ENCODE measurements at places on chromosomes 11 and 22. TPM values are rescaled to one million over a fixed set of nuclear protein-coding genes. Genes with fewer than 3 reads are reported as not detected.

DNA sequence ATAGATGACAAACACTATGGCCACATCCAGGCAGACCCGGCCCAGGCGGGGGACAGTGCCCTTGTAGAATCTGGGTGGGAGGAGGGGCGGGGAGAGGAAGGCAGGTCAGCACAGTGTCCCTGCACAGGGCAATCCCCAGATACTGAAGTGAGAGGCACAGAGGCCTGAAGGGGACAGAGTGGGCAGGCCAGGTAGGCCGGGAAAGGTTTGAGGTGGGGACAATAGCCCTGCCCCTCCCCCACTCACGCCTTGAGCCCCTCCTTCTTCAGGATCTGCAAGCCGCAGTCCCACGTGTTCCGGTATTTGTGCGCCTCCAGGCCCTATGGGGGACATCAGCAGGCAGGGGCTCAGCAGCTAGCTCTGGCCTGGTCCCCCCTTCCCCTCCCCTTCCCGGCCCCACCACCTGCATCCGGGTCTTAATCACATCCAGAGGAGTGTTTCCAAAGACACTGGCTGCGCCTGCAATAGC, 2.3 kb downstream of the SLC25A1 start:
- H3K27ac ChIP-seq = no peak overlapping the region
- no peak overlapping the region for H3K4me3 ChIP-seq
- no peaks in the 10 kb centered on the region for H3K27me3 ChIP-seq
- no peaks in the 10 kb centered on the region for H3K36me3 ChIP-seq

Gene VPREB3
- total RNA-seq = not detected

Gene KCNK7
- not detected for total RNA-seq

DNA sequence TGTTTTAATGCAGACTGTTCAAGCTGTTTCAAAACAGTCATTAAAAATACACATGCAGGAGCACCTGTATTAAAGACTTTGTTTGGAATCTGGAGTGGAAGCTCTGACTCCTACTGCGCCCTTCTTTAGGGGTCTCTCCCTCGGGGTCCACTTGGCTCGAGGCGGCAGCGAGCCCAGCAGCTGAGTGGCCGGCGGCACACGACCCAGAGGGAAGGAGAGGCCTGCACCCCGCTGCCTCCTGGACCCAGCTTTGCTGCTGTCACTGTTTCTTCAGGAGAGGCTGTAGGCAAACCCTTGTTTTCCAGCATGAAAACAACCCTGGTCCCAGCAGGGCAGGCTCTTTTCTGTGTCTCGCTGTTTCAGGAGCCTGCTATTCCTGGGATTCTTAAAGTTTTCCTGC, 29.2 kb downstream of the MUC6 start:
- DNase-seq = no peak
- peaks cover 94% of the 10 kb centered on the region for H3K36me3 ChIP-seq
- no peaks in the 10 kb centered on the region for H3K27me3 ChIP-seq
- H3K4me3 ChIP-seq = no peak overlapping the region

- no peaks in the 10 kb centered on the region for H3K27me3 ChIP-seq
- peak; percentile 65 for DNase-seq
- H3K36me3 ChIP-seq = peaks cover 55% of the 10 kb centered on the region
- H3K4me1 ChIP-seq = peaks cover 34% of the 10 kb centered on the region
Measured at GRCh38 chr11:45182902-45183301, 36.5 kb downstream of the PRDM11 start.

DNA sequence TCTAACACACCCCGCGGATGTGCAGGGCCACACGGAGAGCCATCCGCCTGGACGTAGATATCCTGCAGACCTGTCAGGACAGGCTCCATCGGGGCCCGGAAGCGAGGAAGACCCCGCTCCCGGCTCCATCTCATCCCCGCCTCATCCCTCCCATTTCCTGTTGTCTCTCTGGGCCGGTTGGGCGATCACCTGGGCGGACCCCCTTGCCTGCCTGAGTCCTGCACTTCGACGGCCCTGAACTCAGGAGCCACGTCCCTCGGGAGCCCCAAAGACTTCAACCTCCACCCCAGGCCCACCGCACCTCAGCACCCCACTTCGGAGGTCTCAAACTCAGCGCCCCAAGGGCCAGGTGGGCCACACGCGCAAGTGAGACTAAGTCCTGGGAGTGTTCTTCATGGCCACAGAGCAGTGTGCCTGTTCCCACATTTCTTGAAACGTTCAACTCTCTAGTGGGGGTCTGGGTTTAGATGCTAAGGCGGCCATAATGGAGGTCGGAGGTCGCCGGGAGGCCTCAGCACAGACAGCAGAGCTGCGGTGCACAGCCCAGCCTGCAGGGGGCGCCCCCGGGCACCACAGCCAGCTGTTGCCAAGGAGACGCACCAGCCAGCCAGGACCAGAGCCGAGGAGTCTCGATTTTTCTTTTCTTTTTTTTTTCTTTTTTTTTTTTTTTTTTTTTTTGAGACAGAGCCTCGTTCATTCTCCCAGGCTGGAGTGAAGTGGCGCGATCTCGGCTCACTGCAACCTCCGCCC, 26.0 kb upstream of the FADD start:
- no peaks in the 10 kb centered on the region for H3K36me3 ChIP-seq
- no peak overlapping the region for H3K27ac ChIP-seq
- no peaks in the 10 kb centered on the region for H3K27me3 ChIP-seq
- DNase-seq = no peak
- no peak overlapping the region for H3K4me3 ChIP-seq

DNA sequence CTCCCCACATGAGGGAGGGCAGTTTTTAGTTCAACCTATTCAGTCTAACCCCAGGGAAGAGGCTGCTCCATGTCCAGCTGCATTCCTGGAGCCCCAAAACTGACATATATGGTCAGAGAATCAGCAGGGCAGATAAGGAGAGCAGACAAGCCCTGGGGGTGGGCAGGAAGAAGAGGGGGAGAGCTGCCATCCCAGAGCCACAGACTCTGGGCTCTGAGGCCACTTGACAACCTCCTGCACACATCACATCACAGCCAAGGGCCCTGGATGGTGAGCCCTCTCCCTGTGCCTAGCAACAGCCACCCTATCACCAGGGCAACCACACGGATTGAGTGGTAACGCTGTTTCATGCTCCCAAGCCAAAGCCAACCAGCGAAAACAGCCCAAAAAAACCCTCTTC, 3.1 kb downstream of the ARHGAP1 start:
- H3K36me3 ChIP-seq = peaks cover 25% of the 10 kb centered on the region
- no peak for DNase-seq
- peaks cover 2% of the 10 kb centered on the region for H3K4me1 ChIP-seq
- H3K27me3 ChIP-seq = no peaks in the 10 kb centered on the region

Gene LGALS12
- total RNA-seq = not detected

DNA sequence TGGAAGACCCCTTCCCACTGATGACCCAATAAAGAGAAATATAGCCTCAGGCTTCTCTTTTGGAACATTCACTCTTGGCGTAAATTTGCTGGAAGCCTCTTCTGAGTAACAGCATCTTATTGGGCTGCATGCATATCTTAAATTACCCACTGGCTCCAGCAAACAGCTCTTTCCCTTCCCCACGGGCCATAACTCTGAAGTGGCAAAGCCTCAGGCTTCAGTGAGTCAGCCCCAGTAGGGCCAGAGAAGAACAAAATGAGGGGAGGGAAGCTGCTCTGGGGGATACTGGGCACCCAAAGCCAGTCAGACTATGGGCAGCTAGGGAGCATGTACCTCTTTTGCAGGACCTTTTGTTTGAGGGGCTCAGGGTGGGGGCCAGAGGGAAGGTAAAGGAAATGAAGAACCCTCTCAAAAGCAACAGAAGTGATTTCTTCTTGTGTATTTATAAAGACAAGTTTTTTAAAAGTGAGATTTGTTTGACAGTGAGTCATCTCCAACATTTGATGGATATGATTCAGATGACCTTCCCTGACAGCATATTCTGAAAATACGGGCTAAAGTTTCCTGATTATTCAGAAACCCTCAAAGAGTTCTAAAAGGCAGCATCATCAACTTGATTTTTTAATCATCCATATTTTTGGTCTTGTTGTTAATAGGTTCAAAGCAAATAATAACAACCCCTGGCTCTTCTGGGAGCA, 203.4 kb downstream of the KIF18A start:
- DNase-seq = no peak
- no peaks in the 10 kb centered on the region for H3K27me3 ChIP-seq
- no peak overlapping the region for H3K4me3 ChIP-seq
- H3K36me3 ChIP-seq = no peaks in the 10 kb centered on the region

Gene MRPL49
- 104 TPM for total RNA-seq

DNA sequence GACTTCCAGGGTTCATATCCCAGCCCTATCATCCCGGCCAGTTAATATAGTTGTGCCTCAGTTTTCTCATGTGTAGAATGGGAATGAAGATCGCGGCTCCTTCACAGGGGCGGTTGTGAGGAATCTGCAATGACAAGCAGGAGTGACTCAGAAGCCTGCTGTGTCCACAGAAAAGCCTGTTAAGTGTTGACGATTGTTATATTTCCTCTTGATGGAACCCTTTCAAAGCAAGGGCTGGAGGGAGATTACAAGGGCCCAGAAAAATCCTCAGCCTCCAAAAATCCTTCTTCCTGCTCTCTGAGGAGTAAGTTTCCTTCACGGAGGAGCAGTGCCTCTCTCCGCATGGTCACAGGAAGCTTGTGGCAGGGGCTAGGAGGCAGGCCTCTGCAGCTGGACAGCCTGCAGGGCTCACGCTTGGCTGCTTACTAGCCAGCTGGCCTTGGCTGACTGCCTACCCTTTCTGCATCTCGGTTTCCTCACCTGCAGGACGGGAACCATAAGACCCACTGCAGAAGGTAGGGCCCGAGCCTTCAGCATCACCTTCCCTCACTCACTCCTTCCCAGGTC, 63.4 kb downstream of the CACNG2 start:
- no peak for DNase-seq
- H3K4me1 ChIP-seq = no peaks in the 10 kb centered on the region
- H3K27me3 ChIP-seq = no peaks in the 10 kb centered on the region
- no peak overlapping the region for H3K27ac ChIP-seq
- H3K36me3 ChIP-seq = no peaks in the 10 kb centered on the region

DNA sequence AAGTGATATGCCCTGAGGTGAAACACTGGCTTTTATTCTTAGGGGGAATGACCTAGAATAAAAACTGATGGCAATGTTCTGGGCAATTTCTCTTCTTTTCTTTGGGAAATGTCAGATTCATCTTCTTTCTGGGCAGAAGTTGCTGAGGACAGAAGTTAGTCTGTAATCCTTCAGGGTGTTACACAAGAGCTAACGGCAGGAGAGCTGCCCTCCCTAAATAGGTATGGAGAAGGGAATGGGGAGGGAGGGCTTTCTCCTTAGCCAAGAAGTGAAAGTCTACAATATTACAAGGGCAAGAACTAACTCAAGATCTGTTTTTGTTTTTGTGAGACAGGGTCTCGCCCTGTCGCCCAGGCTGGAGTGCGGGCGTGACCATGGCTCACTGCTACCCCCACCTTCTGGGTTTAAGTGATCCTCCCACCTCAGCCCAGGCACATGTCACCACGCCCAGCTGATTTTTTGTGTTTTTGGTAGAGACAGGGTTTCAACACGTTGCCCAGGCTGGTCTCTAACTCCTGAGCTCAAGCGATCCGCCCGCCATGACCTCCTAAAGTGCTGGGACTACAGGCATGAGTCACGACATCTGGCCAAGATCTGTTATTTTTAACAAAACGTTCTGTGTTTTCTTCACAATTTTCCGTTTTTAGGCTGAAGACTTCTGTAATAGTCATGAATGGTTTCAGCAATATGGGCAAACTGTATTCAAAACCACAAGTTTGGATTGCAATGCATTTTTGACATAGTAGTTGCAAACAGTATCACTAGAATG, 7.2 kb downstream of the PIWIL4 start:
- H3K4me1 ChIP-seq = no peaks in the 10 kb centered on the region
- DNase-seq = no peak
- no peaks in the 10 kb centered on the region for H3K36me3 ChIP-seq
- no peak overlapping the region for H3K4me3 ChIP-seq
- peak overlapping the region; percentile 55 for H3K27ac ChIP-seq
- no peaks in the 10 kb centered on the region for H3K27me3 ChIP-seq

DNA sequence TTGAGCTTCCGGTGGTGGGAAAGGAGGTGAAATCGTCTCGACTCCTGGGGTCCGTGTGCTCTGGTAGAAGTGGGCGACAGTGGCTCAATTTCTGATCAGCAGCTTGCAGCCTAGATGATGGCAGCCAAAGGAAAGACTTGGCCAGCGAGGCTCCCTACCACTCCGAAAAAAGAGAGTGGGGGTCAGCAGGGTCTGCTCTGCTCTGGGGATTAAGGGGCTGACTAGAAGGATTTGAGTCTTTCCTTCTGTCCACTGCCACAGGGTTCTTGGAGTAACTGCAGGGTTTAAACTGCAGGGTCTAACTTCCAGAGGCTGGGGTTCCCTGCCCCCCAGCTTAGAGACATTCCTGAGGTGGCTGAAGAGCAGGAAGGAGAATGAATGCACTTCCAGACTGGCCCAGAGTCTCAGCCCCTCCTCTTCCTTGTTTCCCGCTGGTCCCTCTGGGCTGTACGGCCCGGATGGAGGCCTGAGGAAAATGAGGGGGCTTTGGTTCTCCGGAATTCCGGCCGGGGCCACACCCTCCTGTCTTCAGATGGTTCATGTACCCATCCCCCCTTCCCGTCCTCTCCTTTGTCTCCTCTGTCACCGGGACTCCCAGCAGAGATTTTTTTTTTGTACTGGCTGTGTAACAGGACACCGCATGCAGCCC, 907 bp downstream of the SERPINH1 start:
- H3K36me3 ChIP-seq = peaks cover 16% of the 10 kb centered on the region
- no peaks in the 10 kb centered on the region for H3K27me3 ChIP-seq
- peak overlapping the region; percentile 98 for H3K27ac ChIP-seq
- peak overlapping the region; percentile 85 for H3K4me3 ChIP-seq
- DNase-seq = no peak

- no peaks in the 10 kb centered on the region for H3K27me3 ChIP-seq
- H3K27ac ChIP-seq = no peak overlapping the region
- peak; percentile 67 for DNase-seq
- no peak overlapping the region for H3K4me3 ChIP-seq
- peaks cover 53% of the 10 kb centered on the region for H3K4me1 ChIP-seq
Measured at GRCh38 chr11:8059571-8060011, 21.4 kb upstream of the TUB start.

Gene MS4A6A
- total RNA-seq = 64.3 TPM

GRCh38 chr11:127118811-127119210, 118.2 kb upstream of the KIRREL3 start:
- no peak overlapping the region for H3K27ac ChIP-seq
- no peaks in the 10 kb centered on the region for H3K4me1 ChIP-seq
- H3K27me3 ChIP-seq = no peaks in the 10 kb centered on the region
- H3K36me3 ChIP-seq = no peaks in the 10 kb centered on the region

DNA sequence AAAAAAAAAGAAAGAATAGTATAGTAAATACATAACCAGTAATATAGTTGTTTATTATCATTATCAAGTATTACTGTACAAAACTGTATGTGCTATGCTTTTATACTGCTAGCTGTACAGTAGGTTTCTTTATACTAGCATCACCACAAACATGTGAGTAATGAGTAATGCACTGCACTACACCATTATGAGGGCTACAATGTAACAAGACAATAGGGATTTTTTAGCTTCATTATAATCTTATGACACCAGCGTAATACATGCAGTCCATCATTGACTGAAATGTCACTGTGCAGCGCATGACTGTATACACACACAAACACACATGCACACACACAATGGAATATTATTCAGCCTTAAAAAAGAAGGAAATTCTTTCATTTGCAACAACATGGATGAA, 111.5 kb upstream of the ZBED5 start:
- H3K27me3 ChIP-seq = no peaks in the 10 kb centered on the region
- DNase-seq = no peak

GRCh38 chr11:63802637-63803414, 10.4 kb upstream of the SPINDOC start:
- H3K36me3 ChIP-seq = no peaks in the 10 kb centered on the region
- H3K27me3 ChIP-seq = no peaks in the 10 kb centered on the region
- H3K4me3 ChIP-seq = no peak overlapping the region
- H3K4me1 ChIP-seq = no peaks in the 10 kb centered on the region

GRCh38 chr22:41642331-41643110, 21.4 kb downstream of the XRCC6 start:
- no peaks in the 10 kb centered on the region for H3K4me1 ChIP-seq
- DNase-seq = no peak
- no peak overlapping the region for H3K4me3 ChIP-seq
- peaks cover 21% of the 10 kb centered on the region for H3K36me3 ChIP-seq
- H3K27ac ChIP-seq = no peak overlapping the region

Gene PIWIL4
- 4.3 TPM for total RNA-seq

All from sigmoid colon (tissue), 7 donors.